ENCODE measurements at places on chromosomes 11 and 22.

GRCh38 chr22:37843741-37844089, 419 bp downstream of the ANKRD54 start:
- DNase-seq, result peak; percentile 47

- peak; percentile 42 for DNase-seq
Measured at GRCh38 chr11:22432291-22433093, 94.3 kb downstream of the SLC17A6 start.

GRCh38 chr22:26502688-26503561, 9.3 kb downstream of the TFIP11 start:
- no peak for DNase-seq

- DNase-seq, result no peak
Measured at GRCh38 chr11:33620423-33621171, 80.0 kb downstream of the C11orf91 start.

DNA sequence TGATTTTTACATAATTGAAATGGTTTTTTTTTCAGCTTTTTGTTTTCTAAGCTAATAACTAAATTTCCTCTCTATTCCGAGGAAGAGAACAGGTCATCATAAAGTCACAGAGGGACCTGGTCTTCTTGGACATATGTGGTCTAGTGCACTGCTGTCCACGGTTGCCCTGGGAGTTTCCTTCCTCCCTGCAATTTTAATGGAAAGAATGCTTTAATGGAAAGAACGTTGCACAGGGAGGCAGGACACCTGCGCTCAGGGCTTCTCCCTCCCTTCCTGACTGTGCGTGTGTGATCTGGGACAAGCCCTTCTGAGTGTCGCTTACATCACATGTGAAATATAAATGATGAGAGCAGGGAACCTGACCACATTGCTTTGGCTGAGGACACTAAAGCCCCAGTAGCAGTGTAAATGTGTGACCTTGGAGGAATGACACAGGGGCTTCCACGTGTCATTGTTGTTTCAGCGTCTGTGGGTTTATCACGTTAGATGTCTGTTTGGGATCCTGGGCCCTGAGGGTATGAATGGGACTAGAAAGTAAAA, 93.2 kb downstream of the AMOTL1 start:
- no peak for DNase-seq

DNA sequence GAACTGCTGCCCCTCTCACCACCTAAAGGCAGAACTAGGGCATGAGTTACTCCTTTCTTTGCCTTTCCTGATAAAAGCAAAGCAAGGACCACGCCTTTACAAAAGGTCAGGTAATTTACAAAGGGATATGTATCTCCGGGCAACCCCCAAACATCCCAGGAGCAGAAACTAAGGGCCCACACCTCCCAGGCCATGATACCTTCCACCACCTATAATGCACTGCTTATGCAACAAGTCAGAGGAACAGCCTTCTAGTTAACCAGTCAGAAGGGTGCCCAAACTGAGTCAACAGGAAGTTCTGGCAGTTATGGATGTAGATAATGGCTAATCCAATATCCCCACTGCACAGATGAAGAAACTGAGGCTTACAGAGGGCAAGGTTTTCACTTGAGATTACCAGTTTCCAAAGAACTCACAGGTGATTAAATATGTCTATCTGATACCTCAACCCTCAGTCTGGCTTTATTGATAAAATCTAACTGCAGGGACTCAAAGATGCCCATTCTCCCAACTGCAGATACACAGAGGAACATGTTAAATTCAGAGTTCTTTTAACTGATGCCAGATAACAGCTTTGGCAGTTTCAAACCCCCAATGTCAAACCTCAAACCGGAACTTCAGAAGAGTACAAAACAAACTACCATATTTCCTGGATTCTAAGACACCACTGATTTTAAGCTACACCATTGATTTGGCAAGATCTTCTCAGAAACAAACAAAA, 16.8 kb upstream of the CASTOR1 start:
- DNase-seq, result no peak

DNA sequence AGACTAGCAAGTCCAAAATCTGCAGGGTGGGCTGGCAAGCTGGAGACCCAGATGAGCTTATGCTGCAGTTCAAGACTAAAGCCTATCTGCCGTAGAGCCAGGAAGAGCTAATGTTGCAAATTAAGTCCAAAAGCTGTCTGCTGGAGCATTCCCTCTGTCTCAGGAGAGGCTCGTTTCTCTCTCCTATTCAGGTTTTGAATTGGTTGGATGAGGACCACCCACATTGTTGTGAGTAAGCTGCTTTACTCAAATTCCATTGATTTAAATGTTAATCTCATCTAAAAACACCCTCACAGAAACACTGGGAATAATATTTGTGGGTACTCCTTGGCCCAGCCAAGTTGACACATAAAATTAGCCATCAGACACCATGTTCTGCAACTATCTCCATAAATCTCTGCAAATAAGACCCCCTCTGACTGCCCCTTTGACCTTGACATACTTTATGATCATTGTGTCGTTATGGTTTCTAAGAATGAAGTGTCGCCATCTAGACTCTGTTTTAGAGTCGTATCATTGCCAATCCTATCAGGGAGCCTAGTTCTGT, 16.8 kb upstream of the CUL5 start:
- no peak for DNase-seq

GRCh38 chr11:6656584-6656915, 941 bp upstream of the DCHS1 start:
- no peak for DNase-seq

DNA sequence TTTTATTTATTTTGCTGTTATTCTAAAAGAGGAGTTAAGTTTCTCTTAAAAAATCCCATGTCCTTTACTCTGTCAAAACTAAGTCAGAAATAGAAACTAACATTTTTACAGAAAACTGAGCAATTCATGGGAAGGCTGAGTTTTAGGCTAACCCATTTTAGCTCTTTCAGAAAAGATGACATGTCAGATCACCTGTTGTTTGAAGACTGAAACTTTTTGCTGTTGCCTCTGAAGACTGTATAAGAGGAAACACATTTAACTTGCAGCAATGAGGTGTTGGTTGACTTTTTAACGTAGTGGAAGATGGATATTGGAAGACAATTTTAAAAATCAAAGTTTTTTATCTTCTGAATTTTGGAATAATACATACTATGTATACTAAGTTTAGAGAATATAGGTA, 115.4 kb downstream of the METTL15 start:
- DNase-seq, result no peak

DNA sequence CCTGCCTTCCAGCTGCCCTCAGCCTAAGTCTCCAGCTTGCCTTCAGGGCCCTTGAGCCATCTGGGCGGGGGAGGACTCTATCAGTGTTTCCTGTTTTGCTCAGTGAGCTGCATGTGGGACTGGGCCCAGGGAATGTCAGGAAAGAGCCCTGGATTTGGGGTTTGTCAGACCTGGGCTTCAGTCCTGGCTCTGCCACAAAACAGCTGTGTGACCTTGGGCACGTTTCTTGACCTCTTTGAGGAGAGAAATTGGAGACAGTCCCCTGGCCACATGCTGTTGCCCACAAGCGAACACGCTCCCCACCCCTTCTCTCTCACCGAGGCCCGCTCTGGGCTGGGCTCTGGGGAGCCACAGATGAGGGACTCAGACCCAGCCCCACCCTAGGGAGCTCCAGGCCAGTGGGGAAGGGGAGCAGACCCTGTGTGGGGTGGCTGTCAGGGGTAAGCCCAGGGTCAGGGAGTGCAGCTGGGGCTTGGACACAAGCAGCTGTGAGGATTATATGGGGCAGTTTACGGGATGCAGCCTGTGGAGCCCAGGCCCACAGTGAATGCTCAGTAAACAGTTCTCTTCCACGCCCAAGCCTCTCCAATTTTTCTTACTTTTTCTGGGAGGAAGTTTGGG, 12.3 kb downstream of the MYO7A start:
- peak; percentile 72 for DNase-seq

- peak; percentile 69 for DNase-seq
Measured at GRCh38 chr11:2998073-2998850, 6.1 kb upstream of the NAP1L4 start.

DNA sequence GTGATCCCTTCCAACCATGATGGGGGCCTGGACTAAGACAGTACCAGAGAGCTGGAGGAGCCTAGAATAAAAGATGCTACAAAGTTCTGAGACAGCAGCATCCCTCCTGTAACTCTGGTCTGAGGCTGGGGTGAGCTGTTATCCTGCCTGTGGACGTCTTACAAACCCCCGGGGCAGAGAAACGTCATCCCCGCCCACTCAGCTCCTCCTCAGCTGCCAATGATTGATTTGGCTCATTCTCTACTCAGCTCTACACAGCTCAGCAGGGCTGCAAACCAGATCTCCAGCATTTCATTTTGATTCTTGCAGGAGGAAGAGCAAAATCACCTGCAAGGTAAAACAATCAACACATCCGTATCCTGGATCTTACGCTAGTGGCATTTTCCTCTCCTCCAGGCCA, 55.5 kb downstream of the CSNK2A3 start:
- DNase-seq, result no peak

DNA sequence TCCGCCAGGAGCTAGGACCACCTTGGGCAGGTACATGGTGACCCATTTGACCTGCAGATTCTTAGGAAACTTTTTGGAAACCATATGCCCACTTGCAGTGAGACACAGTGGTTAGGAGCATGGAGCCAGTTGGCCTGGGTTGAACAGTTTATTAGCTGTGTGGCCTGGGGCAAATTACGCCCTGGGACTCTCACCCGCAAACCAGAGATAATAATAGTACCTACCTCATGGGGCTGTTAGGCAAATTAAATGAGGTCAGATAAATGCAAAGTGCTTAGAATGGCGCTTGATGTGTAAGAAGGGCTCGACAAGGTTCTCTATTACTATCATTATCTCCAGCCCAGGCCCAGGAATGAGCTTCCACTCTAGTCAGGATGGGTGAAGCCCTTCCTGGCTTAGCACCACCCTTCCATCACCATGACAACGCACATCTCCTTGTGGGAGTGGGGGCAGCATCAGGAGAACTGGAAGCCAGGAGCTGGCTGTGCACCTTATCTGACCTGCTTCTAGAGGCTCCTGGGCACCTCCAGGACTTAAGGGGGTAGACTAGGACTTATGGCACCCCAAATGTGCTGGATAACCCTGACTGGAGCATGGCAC, 5.1 kb downstream of the SYT12 start:
- DNase-seq, result no peak

GRCh38 chr11:70078095-70078780, at the start of gene ANO1:
TSS of gene ANO1 (plus strand) at chr11:70078317. CDS start at chr11:70078607, 290 bp downstream.
- no peak for DNase-seq

DNA sequence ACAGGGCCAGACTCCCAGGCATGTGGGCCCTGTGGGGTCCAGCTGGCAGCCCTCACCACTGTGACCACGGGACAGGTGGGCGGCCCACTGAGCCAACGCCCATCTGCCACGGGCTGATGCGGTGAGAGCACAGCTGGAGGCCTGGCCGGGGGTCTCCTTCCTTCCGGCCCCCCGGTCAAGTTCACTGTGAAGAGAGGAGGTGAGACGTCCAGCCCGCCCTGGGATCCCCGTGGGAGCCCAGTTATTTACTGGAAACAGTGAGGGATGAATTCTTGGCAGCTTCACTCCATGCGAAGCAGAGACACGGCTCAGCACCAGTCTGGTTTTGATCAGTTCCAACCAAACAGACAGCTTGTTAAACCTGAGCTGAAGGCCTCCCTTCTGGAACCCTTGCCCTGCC, 38.7 kb downstream of the WNT11 start:
- peak; percentile 46 for DNase-seq

GRCh38 chr11:111634981-111635705, 32.9 kb downstream of the SIK2 start:
- DNase-seq, result no peak

- no peak for DNase-seq
Measured at GRCh38 chr22:22111267-22111751, 128.7 kb upstream of the TOP3B start.

DNA sequence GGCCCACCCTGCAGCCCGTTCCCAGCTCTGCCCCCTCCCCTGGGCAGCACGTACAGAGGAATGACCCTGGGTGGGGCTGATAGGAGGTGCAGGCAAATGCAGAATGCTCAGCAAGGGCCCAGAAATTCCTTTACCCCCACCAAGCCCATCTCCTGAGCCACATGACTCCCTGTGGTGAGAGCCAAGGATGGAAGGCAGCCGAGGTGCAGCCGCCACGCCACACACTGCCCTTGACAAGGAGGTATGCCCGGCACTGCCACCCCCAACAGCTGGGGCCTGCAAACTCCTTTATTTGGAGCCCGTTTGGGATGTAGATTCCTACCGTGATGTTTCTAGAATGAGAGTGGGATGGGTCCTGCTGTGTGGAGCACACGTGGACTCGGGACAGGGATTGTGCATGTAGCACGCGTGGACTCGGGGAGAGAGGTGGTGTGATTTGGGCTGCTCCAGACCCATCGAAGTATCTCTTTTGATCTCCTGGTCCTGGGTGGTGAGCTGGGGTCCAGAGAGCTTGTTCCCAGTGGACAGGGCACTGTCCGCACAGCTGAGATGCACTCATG, 12.9 kb downstream of the GTSE1 start:
- no peak for DNase-seq

- no peak for DNase-seq
Measured at GRCh38 chr22:48141301-48141700, 1378.9 kb downstream of the TBC1D22A start.

DNA sequence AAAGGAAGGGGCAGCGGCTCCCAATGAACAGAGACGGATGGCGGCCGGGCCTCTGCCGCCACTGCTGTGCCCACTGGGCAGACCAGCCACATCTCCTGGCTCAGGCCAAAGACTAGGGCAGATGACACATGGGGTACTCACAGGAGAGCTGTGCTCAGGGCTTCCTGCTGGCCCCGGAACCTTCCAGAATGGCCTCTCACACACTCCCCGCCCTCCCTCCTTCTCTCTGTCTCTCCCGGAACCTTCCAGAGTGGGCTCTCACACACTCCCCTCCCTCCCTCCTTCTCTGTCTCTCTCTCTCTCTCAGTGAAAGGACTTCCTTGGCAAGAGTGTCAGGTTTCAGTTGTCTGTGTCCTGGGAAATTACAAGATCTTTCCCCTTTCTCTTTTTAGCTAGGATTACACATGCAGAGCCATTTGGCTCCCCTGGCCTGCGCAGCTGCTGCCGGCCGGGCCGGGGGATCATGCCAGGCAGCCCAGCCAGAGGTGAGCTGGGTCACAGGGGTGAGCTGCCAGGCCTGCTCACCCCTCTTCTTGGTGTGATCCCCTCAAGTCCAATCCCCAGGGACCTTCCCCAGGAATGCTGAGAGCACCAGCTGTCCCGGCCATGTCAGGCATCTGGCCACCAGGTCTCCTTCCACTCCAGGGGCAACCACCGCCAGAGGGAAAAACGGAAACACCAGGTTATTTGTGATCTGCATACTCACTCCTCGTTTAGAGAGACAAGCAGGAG, 45.3 kb upstream of the ADA2 start:
- DNase-seq, result no peak

GRCh38 chr22:37802310-37803194, 5.2 kb upstream of the GCAT start:
- peak; percentile 85 for DNase-seq

- no peak for DNase-seq
Measured at GRCh38 chr11:43035086-43035485, 276.7 kb upstream of the API5 start.

- DNase-seq, result no peak
Measured at GRCh38 chr11:126006068-126006467, 56.6 kb downstream of the CDON start.

DNA sequence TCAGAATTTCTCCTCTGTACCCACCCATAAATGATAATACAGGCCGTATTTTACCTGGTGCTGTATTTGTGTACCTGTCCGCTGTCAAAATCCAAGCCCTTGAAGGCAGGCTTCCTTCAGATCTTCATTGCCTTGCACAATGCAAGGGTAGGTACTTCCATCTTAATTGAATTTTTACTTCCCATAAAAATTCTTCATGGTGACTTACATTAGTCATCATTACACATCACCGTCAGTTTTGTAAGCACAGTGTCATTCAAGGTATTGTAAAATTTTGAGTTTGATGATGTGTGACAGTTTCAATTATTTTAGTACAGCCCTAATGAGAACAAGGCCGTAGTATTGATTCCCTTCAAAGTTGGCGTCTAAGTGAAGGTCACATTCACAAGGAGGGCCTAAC, 770 bp upstream of the TSG101 start:
- DNase-seq, result no peak

Data from pancreas (tissue), 10 donors.